ENCODE measurements at places on chromosomes 11 and 22. TPM values are rescaled to one million over a fixed set of nuclear protein-coding genes. Genes with fewer than 3 reads are reported as not detected.

GRCh38 chr11:117316197-117316961 is at the start of gene BACE1:
TSS of gene BACE1 (minus strand) at chr11:117316256. CDS start at chr11:117315795, 461 bp downstream.
- ATAC-seq: peak; percentile 55

- ATAC-seq: no peak
Observed at GRCh38 chr22:48309115-48309705, 1518.5 kb downstream of the BRD1 start.

DNA sequence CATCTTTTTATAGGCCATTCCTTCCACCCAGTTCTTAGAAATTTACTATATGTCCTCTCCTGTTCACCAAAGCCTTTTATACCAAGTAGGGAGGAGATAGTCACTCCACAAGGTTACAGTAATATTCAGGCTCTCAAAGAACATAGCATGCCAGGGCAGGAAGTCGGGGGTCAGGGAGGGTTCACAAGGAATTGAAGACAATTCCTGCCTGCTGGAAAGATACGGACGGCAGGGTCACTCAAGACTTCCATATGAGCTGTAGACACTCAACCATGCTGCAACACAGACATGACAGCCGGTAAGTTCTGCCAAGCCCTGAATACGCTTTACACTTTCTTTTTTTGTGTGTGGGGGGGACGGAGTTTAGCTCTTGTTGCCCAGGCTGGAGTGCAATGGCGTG is 700 bp downstream of the C22orf31 start:
- ATAC-seq: no peak

DNA sequence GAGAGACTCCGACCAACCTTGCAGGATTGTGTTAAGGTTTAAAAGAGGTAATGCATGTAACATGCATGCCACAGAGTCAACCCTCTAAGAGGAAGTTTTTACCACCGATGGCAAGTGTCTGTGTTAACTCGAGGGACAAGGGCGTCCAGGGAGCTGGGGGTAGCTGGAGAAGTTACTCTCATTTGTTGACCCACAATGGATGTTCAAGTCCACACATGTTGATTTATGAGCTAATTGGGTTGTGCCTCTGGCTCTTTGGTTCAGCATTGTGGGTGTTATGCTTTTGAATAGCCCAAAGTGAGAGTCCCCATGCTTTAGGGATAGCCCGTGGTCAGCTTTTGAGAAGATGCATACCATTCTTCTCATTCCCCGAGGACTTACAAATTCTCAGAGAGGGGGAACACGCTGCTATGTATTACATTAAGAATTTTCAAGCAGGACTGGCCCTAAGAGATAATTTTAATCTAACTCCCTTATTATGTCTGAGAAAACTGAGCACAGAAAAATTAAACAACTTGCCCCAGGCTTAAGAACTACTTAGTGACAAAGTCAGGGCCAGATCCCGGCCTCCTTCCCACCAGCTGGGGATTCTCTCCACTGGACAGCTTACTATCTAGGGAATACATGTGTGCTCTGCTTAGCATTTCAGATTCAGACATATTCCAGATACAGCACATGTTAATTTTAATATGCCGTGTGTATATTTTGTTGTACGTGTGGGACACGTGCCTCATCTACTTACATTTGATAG is 5.2 kb upstream of the PLET1 start:
- no peak for ATAC-seq

- ATAC-seq: no peak
Observed at GRCh38 chr22:25966448-25966913, 202.8 kb upstream of the SEZ6L start.

- ATAC-seq: no peak
Observed at GRCh38 chr11:35389897-35390465, 29.4 kb downstream of the SLC1A2 start.

GRCh38 chr11:18730020-18730419 is 4.0 kb upstream of the IGSF22 start:
- ATAC-seq: no peak

- ATAC-seq: peak; percentile 11
Observed at GRCh38 chr11:69750875-69751597, 24.1 kb downstream of the FGF4 start.

Gene P2RY2
- 44.3 TPM for total RNA-seq

Gene CCDC116
- not detected for total RNA-seq

Gene MS4A4A
- 0.24 TPM for total RNA-seq

Gene DEPDC7
- 5.6 TPM for total RNA-seq
